ENCODE measurements at places on chromosomes 6 and 20.
A peak's percentile ranks its signal among the peaks of the same experiment; 100 is the strongest.

DNA sequence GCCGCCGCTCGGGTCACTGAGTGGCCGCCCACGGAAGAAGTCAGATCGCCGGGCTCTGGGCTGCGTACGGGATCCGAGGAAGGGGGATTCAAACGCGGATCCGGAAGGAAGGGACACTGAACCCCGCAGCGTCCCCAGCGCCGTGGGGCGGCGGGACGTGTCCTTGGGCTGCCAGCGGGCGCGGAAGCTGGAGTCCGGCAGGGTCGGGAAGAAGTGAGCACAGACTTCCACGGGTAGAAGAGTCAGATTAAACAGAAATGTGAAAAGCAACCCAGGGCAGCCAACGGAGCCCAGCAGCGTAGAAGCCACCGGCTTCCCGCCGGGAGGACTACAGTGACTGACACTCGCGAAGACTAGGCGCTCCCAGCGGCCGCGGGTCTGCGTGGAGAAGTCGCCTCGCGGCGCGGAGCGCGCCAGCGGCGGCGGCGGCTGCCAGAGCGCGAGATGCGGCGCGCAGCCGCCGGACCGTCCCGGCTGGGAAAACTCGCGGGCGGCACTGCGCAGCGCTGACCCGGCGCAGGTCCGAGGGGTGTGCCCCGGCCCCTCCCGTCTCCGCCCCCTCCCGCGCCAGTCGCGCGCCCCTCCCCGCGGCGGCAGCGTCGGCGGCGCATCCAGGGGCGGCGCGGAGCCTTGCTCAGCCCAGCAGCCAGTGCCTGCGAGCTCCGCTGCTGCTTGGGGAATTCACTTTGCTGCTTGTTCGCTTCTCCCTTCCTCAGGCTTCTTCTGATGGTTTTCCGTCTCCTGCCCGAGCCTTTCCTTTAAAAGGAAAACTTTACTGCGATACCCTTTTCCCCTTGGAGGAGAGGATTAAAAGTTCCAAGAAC, at the start of gene SAMD5:
Gene SAMD5, plus strand, starts transcription at position 649 of the 824 bp plus-strand sequence. CDS start 239 bp downstream, outside the sequence.
- DNase-seq: no peak

- DNase-seq: no peak
These were observed 62.0 kb downstream of the CDH26 start for GRCh38 chr20:60020251-60020650.

- no peak for DNase-seq
These were observed 1.3 kb downstream of the SLC16A10 start for GRCh38 chr6:111088668-111089003.

- no peak for DNase-seq
These were observed 13.5 kb upstream of the MDFI start for GRCh38 chr6:41624621-41625380.

DNA sequence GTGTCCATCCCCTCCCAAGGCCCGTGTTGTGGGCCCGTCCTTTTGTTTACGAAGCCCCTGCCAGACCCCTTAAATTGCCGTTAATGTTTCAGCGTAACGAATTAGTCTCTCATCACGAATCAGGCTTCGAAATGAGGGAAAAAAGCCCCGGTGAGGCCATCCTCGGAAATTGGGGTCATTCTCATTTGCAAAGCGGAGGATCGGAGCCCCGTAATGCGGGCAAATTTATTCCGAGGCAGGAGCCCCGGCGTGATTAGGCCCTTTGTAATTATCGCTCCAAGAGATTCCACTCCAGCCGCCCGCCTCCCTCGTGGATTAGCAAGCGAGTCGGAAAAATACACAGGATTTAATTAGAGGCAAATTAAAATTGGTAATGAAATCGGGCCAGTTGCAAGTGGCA, 44.9 kb upstream of the MDFI start:
- DNase-seq: no peak

- no peak for DNase-seq
These were observed 97.9 kb downstream of the BMP5 start for GRCh38 chr6:55777469-55777868.

DNA sequence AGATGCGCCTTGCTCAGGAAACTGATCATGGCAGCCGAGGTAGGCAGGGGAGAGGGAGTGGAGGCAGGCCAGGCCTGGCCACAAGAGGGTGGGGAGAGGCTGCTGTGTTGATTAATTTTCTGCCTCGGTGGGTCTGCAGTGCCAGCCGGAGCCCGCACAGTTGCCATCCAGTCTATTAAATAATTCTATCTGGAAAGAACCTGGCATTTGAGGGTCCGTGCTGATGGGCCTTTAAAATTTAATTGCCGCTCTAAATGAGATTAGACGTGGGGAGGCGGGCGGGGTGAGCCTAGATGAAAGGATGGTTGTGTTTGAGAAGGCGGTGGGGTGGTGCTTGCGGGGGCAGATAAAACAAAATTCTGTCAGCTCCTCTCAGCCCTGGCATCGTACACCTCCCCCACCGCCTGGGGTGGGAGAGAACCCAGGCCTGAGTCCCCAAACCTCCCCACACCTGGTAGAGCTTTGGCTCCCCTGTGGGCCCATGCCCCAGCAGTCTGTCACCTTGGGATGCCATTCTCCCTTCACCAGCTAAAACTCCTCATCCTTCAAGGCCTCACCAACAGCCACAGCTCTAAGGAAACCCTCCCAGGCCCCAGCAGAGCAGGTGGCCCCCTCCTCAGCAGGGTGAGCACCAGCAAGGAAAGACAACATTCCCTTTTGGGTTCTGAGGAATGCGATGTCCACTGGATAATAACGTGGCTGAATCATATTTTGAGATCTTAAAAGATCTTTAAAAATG, 167.3 kb downstream of the GRM4 start:
- no peak for DNase-seq

GRCh38 chr6:160331204-160331603, 17.0 kb upstream of the SLC22A3 start:
- DNase-seq: no peak

- no peak for DNase-seq
These were observed 26.4 kb upstream of the MROH8 start for GRCh38 chr20:37205794-37206193.

DNA sequence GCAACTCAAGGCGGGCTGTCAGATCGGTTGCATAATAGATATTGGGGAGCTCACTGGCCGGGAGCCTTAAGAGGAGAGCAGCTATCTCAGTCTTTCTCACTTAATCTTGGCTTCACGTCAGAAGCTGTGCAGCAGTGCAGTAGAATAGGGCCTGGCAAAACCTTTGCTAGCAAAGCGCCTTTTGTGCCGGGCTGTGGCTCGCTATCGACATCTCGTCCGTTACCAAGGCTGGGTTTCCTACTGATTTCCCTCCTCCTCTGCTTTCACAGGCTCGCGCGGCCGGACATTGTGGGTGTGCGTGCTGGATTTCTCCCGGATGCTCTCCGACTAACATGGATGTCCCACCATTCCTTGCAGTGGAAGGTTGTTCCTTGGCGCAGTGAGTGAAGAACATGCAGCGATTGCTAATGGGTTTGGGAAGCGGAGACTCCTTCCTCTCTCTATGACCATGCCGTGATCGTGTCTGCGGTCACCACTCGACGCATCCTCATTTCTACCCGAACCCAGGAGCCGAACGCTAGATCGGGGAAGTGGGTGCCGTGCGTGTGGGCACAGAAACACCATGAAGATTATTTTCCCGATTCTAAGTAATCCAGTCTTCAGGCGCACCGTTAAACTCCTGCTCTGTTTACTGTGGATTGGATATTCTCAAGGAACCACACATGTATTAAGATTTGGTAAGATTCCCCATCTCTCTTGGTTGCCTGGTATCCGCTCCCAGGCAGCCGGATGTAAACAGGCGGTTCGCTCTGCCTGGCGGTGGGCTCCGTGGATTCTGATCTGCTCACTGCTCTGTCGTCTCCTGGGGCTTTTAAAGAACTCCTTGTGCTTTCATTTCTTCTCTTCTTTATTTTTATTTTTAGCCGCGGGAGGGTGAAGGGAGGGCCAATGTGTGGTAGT, 5.5 kb downstream of the GRIK2 start:
- DNase-seq: no peak

GRCh38 chr6:21414065-21414464, 179.5 kb upstream of the SOX4 start:
- DNase-seq: no peak

GRCh38 chr6:19848465-19849029, 11.4 kb downstream of the ID4 start:
- DNase-seq: no peak

GRCh38 chr6:30206152-30206551, 7.1 kb downstream of the TRIM26 start:
- DNase-seq: no peak

GRCh38 chr6:165599121-165599520, 63.9 kb downstream of the PDE10A start:
- no peak for DNase-seq

DNA sequence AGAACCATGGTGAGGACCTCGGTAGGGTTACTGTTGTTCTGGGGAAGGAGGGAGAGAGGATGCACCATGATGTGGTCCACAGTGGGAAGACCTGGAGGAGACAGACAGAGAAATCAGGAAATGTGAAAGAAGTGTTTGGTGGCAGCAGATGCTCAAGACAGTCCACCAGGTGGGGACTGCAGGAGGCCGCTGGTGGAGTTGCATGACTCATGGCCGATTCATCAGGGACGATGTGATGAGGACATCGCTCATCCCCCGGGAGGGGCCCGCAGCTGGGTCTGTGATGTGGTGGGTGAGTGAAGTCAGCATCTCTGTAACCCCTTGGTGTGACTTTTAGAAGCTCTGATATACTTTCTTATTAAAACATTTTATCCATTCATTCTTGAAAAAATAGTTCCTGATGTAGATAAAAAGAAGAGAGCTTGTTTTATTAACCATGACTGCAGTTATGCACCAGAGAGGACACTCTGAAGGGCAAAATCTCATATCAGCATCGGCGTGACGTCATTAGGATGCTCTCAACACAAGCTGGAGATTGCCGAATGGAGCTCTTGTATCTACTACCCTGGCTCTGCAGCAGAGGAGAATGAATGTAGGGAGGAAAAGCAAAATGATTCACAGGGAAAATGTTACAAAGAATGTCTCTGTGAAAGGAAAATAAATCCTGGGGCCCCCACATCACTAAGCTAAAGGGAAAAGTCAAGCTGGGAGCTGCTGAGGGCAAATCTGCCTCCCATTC, 71.2 kb downstream of the RAMACL start:
- DNase-seq: peak; percentile 23

DNA sequence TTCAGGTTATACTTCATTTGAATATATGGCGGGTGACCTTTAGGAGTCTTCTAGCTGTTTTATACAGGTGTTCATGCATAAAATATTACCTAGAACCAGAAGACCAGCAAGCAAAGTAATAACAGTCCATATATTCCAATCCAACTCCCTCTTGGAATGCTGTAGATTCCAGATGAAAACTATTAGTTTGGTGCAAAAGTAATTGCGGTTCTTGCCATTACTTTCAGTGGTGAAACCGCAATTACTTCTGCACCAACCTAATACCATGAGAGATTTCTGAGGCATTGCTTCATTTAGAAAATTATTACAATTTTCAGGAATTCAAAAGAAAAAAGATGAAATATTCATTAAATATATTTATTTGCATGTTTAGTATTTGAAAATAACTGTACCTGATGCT, 62.6 kb downstream of the FAM83B start:
- no peak for DNase-seq

DNA sequence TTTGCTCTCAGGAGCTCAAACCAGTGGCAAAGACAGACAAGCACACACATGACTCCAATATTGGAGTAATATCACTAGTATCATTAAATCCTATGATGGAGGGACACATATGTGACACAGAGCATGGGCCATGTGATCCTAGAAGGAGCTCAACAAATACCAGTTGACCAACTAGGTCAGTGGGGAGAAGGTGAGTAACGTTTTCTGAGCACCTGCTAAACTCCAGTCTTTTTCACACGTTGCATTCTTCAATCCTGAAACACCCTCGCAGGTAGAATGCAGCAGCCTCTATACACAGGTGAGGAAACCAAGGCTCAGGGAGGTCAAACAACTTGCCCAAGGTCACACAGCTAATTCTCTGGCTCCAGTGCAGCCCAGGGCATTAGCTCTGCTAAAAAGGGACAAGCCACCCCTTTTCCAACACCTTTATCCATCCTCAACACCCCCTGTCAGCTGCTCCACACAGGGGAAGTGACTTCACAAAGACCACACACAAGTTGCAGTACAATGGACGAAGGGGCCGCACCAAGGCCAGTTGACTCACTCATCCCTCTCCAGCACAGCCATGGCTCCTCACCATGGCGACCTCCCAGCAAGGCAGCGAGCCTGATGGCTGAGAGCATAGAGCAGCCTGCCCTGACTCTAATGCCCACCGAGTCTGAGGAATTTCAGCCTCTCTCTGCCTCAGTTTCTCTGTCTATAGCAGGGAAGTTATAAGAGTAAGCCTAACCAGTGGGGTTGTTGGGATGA, 4.4 kb downstream of the CAPN11 start:
- no peak for DNase-seq

DNA sequence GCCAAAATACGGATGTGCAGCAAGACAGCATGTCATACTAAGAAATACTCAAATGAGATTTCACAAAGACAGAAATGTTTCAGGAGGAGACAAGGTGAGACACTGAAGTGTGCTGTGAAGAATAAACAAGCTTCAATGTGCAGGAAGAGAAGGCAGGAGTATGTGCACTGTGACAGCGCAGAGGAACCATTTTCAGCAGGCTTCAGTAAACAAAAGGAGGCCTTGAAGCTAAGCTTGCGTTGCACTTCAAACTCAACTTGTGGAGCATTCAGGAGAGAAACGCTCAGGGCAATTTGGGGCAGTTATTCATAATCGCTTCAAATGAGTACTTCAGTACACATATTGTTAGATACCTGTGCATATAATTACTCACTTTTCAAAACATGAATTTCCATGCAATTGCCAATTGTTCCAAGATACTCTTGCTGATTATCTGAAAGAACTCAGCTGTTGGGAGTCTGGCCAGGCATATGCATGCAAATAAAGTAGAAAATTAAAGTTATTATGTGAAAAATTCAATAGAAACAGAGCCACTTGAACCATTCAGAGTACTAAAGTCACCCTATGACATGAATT, 234.2 kb upstream of the OPRM1 start:
- no peak for DNase-seq

- no peak for DNase-seq
These were observed 626 bp upstream of the CDK5RAP1 start for GRCh38 chr20:33401921-33402369.

DNA sequence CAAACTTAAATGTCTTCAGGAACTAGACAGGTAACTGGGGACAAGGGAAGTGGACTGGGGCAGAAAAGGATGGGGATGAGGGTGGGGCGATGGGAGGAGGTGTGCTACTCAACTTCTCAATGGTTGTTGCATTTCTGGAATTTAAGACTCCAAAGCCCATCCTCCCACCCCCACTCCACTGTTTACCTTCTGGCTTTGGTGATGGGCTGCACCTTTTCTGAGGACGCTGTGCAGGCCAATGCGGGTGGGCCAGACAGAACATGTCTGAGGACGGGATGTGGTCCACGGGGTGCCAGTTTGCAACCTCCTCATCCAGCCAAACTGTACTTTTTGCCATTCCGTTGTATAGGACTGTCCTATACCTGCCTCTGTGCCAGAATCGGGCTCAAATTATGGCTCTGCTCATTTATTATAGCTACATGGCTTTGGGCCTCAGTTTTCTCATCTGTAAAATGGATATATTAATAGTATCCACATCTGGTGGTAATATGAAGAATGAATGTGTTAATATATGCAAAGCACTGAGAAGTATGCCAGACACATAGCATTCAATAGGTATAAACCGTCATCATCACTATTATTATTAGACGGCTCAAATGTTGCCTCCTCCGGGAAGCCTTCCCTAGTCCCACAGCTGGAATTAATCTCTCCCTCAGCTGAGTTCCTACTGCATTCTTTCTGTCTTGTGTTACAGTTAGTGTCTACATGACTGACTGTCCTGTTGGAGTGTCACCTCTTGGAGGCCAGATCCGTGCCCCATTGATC, 31.0 kb upstream of the VEGFA start:
- no peak for DNase-seq
